ENCODE measurements at places on chromosomes 5 and 9.

DNA sequence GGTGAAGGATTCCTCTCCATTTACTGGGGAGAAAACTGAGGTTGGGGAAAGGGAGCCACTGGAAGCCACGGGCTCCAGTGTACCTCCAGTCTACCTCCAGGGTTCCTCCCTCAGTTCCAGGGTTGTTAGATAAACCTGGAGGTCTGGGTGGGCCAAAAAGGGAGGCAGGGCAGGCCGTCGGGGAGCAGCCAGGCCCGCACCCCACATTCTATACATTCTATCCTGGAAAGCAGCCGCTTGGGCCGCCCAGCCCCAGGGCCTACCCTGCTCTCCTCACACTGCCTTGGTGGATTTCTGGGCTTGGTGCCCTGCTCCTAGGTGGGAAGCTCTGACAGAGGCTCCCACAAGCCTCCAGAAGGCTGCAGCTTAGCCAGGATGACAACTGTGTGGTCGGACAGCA lies 18.1 kb upstream of the SUSD3 start:
- no peaks in the 10 kb centered on the region for H3K4me1 ChIP-seq
- no peaks in the 10 kb centered on the region for H3K27me3 ChIP-seq
- no peaks in the 10 kb centered on the region for H3K36me3 ChIP-seq
- no peak for DNase-seq
- no peak overlapping the region for H3K4me3 ChIP-seq

DNA sequence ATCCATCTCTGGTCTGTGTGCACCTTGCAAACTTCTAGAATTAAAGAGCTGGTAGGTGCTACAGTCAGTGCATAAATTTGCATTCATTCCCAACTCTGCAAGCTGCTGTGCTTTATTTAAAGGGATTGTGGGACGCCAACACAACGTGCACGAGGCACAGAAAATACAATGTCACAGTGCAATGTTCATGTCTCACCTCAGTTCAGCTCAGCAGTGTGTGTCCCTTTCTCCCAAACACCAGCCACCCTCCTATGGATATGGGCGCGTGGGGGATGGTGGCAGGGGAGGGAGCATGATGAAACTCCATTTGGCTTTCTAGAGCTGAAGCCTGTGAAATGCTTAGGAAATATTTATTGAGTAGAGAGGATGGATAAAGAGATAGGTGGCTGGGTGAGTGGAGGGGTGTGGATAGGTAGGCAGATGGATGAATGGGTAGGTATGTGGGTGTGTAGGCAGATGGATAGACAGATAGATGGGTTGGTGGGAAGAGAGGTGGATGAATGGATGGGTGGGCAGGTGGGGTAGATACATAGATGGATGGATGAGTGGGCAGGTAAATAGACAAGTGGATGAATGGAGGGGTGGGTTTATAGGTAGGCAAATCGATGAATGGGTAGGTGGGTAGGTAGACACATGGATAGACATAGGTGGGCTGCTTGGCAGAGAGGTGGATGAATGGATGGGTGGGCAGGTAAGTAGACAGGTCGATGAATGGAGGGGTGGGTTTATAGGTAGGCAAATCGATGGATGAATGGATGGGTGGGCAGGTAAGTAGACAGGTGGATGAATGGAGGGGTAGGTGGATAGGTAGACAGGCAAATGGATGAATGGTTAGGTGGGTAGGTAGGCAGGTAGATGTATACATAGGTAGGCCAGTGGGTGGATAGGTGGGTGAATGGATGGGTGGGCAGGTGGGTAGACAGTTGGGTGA lies 92.7 kb upstream of the FCN2 start:
- no peaks in the 10 kb centered on the region for H3K36me3 ChIP-seq
- H3K4me3 ChIP-seq: no peak overlapping the region
- H3K27ac ChIP-seq: no peak overlapping the region

DNA sequence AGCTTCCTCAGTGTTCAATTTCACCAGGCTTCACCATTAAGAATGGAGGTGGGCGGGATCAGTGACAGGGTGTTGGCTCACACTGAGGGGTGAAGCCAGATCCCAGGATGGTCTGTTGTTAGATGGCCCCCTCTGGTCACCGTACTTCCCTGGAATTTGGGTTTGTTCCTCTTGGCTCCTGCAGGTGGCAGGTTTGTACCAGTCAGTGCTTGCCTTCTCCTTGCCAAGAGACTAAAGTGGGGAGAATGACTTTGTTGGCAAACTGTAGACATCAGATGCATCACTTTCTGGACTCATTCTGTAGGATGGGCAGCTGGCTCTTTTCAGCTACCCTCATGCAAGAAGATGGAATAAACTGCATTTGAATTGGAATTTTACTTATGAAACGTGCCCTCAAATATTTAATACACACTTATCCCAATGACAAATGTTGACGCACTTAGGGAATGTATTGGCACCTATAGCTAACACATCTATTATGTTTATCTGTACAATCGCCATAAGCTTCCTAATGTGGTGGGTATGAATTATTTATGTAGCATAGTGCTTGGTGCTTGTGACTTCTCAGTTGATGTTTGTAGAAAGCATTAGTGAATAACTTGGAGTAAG lies 31.4 kb upstream of the ANKRD55 start:
- H3K4me1 ChIP-seq: no peaks in the 10 kb centered on the region
- H3K27me3 ChIP-seq: no peaks in the 10 kb centered on the region
- H3K36me3 ChIP-seq: no peaks in the 10 kb centered on the region

GRCh38 chr5:83899326-83899970 lies 178.8 kb upstream of the HAPLN1 start:
- no peak for DNase-seq
- H3K4me3 ChIP-seq: no peak overlapping the region
- no peaks in the 10 kb centered on the region for H3K36me3 ChIP-seq
- no peaks in the 10 kb centered on the region for H3K27me3 ChIP-seq
- no peak overlapping the region for H3K27ac ChIP-seq

DNA sequence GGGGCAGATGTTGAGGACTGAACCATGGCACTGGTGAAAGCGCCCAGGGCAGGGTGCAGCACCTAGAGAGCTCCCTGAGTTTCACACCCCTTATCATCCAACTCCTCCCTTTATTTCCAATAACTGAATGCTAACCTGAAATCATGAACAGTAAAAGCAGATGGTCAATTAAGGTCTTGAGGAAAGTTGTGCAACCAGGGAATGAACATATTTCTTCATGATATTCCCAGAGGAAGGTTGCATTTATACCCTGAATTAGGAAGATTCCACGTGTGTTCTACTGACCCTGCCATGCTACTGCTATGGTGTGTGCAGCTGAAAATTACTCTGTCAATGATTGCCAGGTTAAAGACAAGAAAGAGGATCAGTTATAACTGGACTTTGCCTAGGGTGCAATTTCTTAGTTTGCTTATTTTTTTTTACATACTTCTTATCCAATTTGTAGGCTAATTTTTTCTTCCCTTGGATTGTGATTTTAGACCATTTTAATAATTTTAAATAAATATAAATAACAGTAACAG lies 319.8 kb downstream of the SEMA5A start:
- H3K4me1 ChIP-seq: no peaks in the 10 kb centered on the region
- no peak overlapping the region for H3K4me3 ChIP-seq
- no peaks in the 10 kb centered on the region for H3K36me3 ChIP-seq
- no peak for DNase-seq
- H3K27ac ChIP-seq: no peak overlapping the region

GRCh38 chr5:110769000-110769681 lies 30.3 kb downstream of the SLC25A46 start:
- peak overlapping the region; percentile 15 for H3K27ac ChIP-seq
- H3K36me3 ChIP-seq: no peaks in the 10 kb centered on the region
- DNase-seq: no peak
- no peak overlapping the region for H3K4me3 ChIP-seq
- no peaks in the 10 kb centered on the region for H3K27me3 ChIP-seq

DNA sequence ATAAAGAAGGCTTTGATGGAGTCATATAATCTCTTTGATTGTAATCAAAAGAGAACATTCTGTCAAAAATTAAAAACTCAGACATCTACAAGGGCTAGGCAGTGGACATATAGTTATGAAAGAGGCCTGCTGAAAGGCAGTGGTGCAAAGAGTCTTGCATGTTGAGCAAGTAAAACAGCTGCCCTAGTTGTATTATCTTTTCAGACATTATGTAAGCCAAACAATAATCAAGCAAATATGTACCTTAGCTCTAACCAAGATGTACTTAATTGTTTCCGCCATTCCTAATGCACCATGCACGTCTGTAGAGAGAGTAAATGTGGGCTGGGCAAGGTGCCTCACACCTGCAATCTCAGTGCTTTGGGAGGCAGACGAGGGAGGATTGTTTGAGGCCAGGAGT lies 14.3 kb downstream of the GAPT start:
- no peak for DNase-seq
- H3K27me3 ChIP-seq: no peaks in the 10 kb centered on the region
- no peaks in the 10 kb centered on the region for H3K36me3 ChIP-seq
- H3K4me3 ChIP-seq: no peak overlapping the region

DNA sequence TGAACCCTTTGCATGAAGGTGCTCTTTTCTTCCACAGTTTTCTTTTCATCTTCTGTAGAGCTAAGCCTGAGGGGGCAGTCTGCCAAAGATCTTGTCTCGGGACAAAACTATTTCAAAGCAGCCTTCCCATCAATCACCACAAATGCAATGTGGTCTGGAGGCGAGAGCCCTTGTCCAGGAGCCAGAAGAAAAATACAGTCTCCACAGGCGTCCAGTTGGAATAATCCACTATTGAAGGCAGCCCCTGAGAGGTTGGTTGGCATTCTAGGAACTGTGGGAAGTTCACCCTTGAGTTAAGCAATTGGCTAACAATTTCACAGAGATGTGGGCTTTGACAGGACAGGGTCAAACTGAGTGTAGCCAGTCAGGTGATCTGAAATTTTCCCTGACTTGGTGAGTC lies 72.0 kb downstream of the SEMA6A start:
- DNase-seq: no peak
- no peak overlapping the region for H3K4me3 ChIP-seq
- no peaks in the 10 kb centered on the region for H3K27me3 ChIP-seq
- H3K27ac ChIP-seq: no peak overlapping the region
- H3K4me1 ChIP-seq: peaks cover 24% of the 10 kb centered on the region

- H3K4me1 ChIP-seq: no peaks in the 10 kb centered on the region
- no peak overlapping the region for H3K4me3 ChIP-seq
- no peak overlapping the region for H3K27ac ChIP-seq
- no peaks in the 10 kb centered on the region for H3K36me3 ChIP-seq
- no peak for DNase-seq
Measured at GRCh38 chr5:126650463-126650862, 49.7 kb downstream of the PHAX start.

DNA sequence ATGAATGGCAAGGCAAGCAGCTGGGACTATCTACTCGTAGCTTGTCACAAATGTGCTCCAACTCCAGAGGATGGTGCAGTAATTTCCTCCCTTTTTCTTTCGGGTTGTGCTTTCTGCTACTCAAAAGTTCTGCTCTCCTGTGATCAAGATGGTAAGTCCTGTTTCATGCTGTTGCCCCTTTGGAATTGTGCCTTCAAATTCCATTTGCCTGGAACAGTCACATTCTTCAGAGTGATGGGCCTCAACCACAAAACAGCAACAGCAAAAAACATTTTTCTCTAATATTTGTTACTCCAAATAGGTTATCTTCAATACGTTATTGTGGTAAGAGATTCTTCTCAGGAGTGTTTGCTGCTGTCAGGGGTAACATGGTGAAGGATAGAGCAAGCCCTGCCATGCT lies 209.3 kb downstream of the PALM2AKAP2 start:
- no peak for DNase-seq
- H3K4me1 ChIP-seq: no peaks in the 10 kb centered on the region
- H3K27ac ChIP-seq: no peak overlapping the region
- H3K27me3 ChIP-seq: no peaks in the 10 kb centered on the region
- no peaks in the 10 kb centered on the region for H3K36me3 ChIP-seq

- no peak overlapping the region for H3K4me3 ChIP-seq
- DNase-seq: no peak
- H3K4me1 ChIP-seq: no peaks in the 10 kb centered on the region
- H3K36me3 ChIP-seq: no peaks in the 10 kb centered on the region
- no peaks in the 10 kb centered on the region for H3K27me3 ChIP-seq
- H3K27ac ChIP-seq: no peak overlapping the region
Measured at GRCh38 chr5:35538198-35538931, 79.3 kb upstream of the SPEF2 start.

GRCh38 chr5:53170746-53171349 lies 61.3 kb upstream of the MOCS2 start:
- no peaks in the 10 kb centered on the region for H3K4me1 ChIP-seq
- H3K27me3 ChIP-seq: no peaks in the 10 kb centered on the region
- no peak for DNase-seq
- no peaks in the 10 kb centered on the region for H3K36me3 ChIP-seq
- no peak overlapping the region for H3K4me3 ChIP-seq

DNA sequence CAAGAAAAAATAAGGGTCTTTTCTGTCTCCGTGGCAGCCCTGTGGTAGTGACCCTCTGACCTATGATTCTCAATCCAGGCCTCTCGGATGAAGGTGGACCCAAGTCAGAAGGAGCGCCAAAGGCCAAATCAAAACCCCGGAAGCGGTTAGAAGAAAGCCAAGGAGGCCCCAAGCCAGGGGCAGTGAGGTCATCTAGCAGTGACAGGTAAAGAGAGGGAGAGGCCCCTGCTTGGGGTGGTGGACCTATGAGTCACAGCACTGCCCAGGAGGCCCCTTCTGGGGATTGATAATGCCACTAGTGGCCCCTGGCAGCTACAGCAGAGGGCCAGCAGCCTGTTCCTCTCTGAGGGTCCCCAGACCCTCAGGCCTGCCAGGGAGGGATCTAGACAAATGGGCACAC lies 6.4 kb upstream of the SLC2A8 start:
- H3K27ac ChIP-seq: no peak overlapping the region
- no peaks in the 10 kb centered on the region for H3K27me3 ChIP-seq
- H3K4me3 ChIP-seq: no peak overlapping the region
- H3K36me3 ChIP-seq: no peaks in the 10 kb centered on the region

GRCh38 chr5:24365406-24365805 lies 279.4 kb downstream of the CDH10 start:
- no peak overlapping the region for H3K27ac ChIP-seq
- no peaks in the 10 kb centered on the region for H3K4me1 ChIP-seq

- no peak for DNase-seq
- H3K27me3 ChIP-seq: no peaks in the 10 kb centered on the region
- no peak overlapping the region for H3K27ac ChIP-seq
- H3K36me3 ChIP-seq: no peaks in the 10 kb centered on the region
- H3K4me1 ChIP-seq: no peaks in the 10 kb centered on the region
Measured at GRCh38 chr5:63310644-63311043, 651.6 kb downstream of the HTR1A start.

DNA sequence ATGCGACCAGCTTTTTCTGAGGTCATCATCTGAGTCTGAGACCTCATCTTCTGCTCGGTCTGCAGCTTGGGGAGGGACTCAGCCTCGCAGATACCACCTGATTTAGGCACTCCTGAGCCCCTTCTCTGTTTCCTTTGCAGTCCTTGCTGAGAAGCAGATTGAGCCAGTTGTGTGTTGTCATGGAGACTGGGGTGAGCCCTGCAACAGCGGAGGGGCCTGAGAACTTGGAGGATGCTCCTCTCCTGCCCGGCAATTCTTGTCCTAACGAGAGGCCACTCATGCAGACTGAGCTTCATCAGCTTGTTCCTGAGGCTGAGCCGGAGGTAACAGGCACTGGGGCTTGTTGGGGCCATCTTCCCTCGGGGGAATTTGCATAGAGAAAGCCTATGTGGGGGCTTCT lies 19.2 kb downstream of the TEX53 start:
- no peak overlapping the region for H3K27ac ChIP-seq
- H3K36me3 ChIP-seq: peaks cover 100% of the 10 kb centered on the region
- no peaks in the 10 kb centered on the region for H3K27me3 ChIP-seq
- no peaks in the 10 kb centered on the region for H3K4me1 ChIP-seq
- no peak overlapping the region for H3K4me3 ChIP-seq

GRCh38 chr5:7717691-7718090 lies 133.2 kb downstream of the CFAP90 start:
- H3K27ac ChIP-seq: no peak overlapping the region
- no peaks in the 10 kb centered on the region for H3K36me3 ChIP-seq
